ENCODE measurements at places on chromosomes 3 and 15.

DNA sequence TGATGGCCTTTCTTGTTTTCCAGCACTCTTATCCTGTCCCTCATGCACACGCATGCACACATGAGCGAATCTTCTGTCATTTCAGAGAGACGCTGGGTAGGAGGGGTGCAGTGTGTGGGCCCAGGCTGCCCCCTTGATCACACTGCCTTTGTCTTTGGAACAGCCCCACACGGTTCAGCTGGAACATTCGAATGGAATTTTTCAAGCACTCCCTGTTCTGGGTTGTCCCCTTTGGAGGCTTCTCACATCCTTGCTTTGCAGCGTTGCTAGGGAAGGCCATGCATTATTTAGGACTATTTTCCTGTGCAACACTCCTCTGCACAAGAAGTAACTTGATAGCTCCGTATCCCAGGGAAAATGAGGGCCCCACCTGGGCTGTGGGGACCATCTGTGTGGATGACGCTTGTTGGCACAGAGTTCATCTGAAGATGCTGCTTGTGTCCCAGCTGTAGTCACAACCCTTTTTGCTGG is 78.4 kb downstream of the SPSB4 start:
- peak; percentile 91 for DNase-seq

GRCh38 chr3:152190636-152191183 is 78.0 kb upstream of the MBNL1 start:
- DNase-seq: no peak

- DNase-seq: no peak
Observed at GRCh38 chr3:133675631-133676335, 14.0 kb upstream of the TOPBP1 start.

DNA sequence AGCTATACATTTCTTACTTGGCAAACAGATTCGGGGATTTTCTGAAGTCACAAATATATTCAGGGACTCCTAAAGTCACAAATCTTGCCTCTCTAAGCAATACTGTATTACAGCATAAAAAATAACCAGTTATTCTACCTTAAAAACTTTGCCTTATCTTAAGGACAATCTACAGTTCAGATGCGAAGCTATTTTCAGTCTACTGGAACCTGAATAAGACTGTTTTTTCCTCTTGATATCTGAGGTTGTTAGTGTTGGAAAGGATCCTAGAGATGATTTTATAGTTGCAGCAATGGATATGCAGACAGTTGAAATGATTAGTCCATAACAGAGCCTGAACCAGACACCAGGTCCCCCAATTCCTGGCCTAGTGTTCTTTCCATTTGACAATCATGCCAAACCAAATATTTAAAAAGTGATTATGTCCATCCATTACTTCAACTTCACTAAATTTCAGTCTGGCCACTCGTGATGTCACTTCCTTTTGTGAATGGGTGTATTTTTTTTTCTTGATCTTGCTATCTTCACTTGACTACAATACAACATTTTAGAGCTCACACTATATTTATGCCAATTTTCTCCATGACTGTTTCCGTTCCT is 1.8 kb downstream of the HDGFL3 start:
- DNase-seq: peak; percentile 28

GRCh38 chr3:142209655-142210054 is 15.7 kb downstream of the GK5 start:
- DNase-seq: no peak

DNA sequence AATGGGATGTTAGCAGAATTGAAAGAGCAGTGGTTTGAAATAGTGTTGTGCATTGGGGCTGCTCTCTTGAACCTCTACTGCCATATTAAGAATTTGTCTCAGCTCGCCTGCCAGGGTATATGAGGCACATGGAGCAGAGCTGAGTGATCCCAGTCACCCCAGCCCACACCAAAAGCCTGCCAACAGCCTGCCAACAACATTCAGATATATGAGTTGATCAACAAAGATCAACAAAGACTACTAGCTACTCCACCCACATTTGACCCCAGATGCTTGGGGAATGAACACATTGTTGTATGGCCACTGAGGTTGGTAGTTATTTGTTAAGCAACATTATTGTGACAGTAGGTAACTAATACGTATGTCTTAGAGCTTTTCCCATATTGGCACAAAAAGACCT is 570.9 kb upstream of the IL12A start:
- DNase-seq: no peak

- DNase-seq: no peak
Observed at GRCh38 chr15:70407955-70408354, 310.2 kb upstream of the TLE3 start.

DNA sequence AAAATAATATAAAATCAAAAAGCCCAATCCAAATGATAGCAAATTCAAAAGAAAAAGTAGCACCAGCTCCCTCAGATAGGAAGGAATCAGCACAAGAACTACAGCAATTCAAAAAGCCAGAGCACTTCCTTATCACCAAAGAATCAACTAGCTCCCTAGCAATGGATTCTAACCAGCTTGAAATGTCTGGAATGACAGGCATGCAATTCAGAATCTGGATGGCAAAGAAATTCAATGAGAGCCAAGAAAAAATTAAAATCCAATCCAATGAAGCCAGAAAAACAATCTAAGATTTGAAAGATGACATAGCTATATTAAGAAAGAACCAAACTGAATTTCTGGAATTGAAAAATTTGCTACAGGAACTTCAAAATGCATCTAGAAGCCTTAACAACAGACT is 1334.4 kb upstream of the ALCAM start:
- DNase-seq: no peak

DNA sequence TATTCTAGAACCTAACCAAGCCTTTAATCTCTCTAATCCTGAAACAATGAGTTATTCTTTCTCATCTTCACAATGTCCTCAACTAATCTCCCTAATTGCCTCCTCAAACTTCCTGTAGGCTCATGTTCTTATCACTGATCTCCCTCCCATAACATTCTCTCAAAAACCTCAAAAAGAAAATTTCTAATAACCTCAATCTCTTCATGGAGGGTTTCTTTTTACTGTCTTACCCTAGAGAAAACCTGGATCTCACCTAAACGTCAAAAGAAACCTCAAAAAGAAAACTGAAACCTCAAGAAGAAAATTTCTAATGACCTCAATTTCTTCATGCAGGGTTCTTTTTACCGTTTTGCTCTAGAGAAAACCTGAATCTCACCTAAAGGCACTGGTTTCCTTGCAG is 150.2 kb downstream of the GSK3B start:
- no peak for DNase-seq

GRCh38 chr15:72783004-72783639 is 436 bp downstream of the ADPGK start:
- DNase-seq: peak; percentile 41

- no peak for DNase-seq
Observed at GRCh38 chr15:50940506-50940905, 32.0 kb downstream of the AP4E1 start.

DNA sequence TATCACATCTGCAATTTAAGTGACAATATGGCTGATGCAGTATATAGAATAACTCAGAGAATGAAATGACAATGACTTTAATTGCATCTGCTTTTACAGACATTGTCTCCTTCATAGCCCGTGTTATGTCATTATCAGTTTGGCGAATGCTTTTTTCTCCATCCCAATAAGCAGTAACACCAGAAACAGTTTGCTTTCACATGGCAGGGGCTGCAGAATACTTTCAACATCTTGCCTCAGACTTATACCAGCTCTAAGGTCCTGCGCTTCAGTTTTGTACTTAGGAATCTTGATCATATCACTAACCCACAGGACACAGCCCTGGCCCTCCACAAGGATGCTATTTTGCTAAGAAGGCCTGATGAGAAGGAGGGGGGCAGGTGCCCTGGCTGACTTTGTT is 49.9 kb upstream of the SPESP1 start:
- DNase-seq: no peak

DNA sequence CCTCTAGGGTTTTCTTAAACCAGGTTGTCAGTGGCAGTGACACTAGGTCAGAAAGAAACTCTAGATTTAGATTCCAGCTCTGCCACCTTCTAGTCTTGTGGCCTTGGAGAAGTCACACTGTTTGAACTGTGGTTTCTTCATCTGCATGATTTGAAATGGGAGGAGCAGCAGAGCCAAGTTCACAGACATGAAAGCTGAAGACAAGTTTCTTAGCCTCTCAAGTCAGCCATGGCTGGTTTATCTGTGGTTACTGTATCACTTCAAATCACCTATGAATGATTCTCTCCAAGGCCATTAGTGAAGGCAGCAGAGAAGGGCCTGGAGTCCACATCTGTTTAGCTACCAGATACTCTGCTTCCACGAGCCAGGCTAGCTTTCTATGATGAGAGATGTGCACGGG is 15.6 kb downstream of the CLEC3B start:
- no peak for DNase-seq

DNA sequence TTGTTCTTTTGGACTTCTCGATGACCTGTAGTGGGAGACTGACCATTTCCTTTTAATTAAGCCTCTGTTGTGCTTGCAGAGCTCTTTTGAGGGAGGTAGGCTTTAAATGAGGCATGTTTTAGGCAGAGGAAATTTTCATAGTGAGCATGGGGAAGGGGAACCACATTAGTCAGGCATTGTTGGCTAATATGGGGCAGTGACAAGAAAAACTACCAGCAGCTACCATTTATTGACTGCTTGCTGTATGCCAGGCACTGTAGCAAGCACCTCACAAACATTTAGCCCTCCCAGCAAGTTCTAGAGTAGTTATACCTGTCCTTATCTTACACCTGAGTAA is 10.9 kb downstream of the ATG7 start:
- DNase-seq: no peak

DNA sequence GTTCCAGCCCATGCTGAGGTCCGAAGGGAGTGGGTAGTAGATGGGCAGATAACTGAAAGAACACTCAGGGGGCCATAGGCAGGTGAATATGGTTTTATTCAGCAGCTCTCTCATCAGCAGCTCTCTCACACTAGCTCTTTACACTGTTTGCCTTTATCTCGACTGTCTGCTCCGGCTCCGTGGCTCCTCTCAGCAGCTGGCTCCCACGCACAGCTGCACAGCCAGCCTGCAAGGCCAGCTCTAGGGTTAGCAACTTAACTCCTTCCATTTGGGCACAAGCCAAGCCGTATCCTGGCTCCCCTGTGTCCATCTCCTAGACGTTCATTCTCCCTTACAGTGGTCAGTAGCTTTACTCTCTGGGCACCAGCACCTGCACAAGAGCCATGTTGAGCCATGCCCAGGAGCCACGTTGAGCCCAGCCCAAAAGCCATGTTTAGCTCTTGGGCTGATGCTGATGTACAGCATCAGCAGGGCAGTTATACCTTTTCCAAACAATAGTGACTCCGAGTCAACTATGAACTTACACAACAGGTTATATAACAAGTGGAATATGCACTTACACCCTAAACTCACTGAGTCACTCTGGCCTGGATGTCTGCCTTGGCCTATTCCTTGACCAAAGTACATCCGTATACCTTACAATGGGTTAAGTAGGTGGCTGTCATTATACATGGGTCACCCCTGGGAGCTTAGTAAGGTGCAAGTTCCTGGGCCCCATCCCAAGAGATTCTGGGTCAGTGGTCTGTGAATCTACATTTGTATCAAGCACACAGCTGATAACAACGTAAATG is 34.6 kb upstream of the TOPAZ1 start:
- no peak for DNase-seq

GRCh38 chr15:40511472-40512133 is 40.8 kb downstream of the CHST14 start:
- DNase-seq: peak; percentile 67

DNA sequence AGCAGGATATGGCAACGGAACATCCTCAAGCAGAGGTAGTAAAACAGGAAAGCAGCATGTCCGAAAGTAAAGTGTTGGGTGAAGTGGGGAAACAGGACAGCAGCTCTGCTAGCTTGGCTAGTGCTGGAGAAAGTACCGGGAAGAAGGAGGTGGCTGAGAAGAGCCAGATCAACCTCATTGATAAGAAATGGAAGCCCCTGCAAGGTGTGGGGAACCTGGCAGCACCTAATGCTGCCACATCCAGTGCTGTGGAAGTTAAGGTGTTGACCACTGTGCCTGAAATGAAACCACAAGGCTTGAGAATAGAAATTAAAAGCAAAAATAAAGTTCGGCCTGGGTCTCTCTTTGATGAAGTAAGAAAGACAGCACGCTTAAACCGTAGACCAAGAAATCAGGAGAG is 14.3 kb upstream of the ZBTB47 start:
- no peak for DNase-seq

- DNase-seq: no peak
Observed at GRCh38 chr15:77855871-77856270, 221.6 kb downstream of the TBC1D2B start.

DNA sequence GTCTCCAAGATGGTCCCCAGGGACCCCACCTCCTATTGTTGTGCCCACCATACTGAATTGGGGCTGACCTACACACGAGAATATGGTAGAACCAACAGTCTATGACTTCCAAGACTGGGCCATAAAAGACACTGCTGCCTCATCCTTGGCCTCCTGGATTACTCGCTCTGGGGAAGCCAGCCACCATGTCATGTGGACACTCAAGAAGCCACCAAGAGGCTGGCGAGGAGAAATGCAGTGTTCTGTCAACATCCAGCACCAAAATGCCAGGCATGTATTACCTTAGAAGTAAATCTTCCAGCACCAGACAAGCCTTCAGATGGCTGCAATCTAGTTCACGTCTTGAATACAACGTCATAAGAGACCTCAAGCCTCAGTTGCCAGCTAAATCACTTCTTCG is 17.1 kb upstream of the TPM1 start:
- no peak for DNase-seq

- DNase-seq: no peak
Observed at GRCh38 chr3:176905331-176905730, 292.0 kb downstream of the TBL1XR1 start.

DNA sequence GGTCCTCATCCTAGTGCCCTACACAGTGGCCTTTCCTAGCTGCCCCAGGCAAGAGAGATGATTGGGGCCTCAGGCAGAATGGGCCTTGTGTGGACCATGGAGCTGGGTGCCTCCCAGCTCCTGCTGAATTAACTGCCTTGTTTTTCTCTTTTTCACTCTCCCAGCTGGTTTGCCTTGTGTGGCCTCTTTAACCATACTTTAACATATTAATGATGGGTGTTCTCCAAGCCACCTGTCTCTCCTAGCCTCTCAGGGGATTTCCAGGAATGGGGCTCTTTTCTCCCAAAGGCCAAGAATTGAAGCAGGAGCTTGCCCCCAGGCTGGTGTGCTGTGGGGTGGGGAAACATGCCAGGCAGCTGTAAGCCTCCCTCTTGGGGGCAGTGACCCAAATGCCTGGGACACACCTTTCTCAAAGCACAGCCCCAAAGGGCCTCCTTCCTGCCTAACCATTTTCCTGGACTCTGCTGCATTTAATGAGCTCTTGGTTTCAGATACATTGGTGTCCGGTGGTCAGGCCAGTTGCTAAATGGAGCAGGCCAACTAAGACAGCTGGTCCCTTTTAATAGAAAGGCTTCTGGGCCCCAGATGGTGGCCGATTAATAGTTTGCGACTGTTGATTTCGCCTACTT is 5.6 kb downstream of the ALPK3 start:
- DNase-seq: peak; percentile 66

GRCh38 chr3:31476209-31476608 is 56.5 kb upstream of the STT3B start:
- no peak for DNase-seq

GRCh38 chr15:94674296-94674695 is 442.9 kb downstream of the MCTP2 start:
- no peak for DNase-seq

GRCh38 chr15:61050844-61051568 is 178.1 kb downstream of the RORA start:
- DNase-seq: no peak
